ENCODE measurements at places on chromosomes 2 and 18. TPM values are rescaled to one million over a fixed set of nuclear protein-coding genes. Genes with fewer than 3 reads are reported as not detected.

- no peak for DNase-seq
Measured at GRCh38 chr18:22630980-22631379, 213.3 kb upstream of the CTAGE1 start.

DNA sequence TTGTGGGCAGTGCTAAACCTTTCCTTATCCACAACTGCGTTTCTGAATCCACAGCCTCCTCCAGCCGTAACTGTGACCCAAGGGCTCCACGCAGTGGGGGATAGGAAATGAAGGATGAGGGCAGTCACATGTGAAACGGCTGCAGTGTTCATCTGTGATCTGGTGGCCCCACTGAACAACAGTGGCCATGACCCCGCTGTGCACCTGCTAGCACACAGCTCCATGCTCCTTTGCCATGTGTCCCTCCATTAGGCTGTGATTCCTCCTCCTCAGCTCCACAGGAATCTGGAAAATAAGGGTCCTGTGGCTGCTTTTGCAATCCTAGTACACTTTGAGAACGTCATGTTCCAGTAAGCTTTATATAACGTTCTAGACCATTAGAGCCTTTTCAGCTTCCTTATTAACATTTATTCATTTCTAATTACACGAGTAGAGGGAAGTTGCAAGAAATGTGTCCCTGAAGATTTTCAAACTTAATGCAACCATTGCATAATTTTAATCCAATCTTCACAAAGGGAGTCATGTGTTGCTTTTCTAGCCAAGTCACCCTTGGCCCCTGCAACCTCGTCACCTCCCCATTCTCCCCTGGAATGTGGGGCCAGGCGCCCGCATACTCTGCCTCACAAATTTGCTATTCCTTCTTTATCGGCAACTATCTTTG, 7.1 kb upstream of the NAPG start:
- DNase-seq = no peak

DNA sequence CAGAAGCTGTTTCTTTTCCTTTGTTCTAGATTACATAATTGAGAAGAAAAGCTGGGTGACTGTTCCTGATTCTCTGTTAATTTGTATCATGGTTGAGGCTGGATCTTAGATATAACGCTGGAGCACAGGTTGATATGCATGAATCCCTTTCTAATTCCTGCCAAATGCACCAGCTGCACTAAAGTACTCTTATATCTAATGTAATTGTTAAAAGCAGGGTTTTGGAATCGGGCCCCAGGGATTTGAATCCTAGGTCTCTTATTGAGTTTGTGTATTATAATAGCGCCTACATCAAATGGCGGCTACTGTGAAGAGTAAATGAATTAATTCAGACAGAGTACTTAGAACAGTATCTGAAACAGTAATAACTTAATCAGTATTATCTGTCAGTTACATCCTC, 80.4 kb downstream of the MC4R start:
- DNase-seq = no peak

DNA sequence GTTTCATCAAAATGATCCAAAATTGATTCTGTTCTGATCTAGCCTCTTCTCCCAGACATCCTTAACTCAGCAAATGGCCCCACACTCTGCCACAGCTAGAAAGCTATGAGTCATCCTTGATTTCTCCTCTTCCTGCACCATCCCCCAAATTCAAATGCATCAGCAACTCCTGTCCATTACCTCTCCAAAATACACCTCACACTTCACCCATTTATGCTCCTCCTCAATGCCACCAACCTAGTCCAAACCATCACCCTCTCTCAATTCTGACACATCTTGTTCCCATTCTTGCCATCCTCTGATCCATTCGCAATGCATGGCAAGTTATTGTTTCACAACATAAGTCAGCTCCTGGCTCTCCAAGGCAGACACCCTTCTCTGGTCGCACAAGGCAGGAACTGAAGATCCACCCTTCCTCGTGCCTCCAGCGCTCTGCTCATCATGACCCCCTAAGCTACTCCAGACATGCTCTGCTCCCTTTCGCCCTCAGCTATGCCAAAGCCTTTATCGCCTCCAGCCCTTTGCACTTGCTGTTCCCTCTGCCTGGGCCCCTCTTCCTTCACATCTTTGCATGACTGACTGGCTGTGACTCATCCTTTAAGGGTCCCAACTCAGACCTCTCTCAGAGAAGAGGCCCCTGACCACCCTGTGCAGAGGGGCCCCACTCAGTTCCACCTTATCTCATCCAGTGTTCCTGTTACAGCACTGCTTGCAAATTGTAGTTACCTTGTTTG, 83.6 kb downstream of the MREG start:
- DNase-seq = no peak

DNA sequence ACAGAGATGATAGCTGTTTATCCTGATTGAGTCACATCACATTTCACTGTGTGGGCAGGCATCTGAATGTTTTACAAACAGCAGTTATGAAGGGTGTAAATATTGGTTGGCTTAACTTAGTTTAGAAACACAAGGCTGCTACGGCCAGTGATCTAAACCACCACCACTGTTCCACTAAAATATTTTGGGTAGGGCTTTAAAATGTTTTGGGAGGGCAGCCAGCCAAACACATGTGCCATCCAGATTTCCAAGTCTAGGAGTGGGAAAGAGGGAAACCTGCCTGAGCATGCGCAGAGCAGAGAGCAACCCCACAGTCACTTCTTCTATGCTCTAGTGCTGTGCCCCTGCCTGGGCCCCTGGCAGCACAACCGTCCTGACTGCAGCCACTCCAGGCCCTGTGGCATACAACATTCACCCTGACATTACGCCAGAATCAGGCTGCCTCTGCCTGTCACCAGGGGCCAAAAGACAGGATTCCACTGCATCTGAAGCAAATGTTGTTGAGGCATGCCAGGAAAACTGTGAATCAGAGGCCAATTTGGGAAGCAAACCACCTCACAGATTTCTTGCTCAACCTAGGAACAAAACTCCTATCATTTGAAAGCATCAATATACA, 74.8 kb upstream of the COL5A2 start:
- DNase-seq = peak; percentile 28

GRCh38 chr2:40428439-40428838, 23.5 kb downstream of the SLC8A1 start:
- DNase-seq = no peak

DNA sequence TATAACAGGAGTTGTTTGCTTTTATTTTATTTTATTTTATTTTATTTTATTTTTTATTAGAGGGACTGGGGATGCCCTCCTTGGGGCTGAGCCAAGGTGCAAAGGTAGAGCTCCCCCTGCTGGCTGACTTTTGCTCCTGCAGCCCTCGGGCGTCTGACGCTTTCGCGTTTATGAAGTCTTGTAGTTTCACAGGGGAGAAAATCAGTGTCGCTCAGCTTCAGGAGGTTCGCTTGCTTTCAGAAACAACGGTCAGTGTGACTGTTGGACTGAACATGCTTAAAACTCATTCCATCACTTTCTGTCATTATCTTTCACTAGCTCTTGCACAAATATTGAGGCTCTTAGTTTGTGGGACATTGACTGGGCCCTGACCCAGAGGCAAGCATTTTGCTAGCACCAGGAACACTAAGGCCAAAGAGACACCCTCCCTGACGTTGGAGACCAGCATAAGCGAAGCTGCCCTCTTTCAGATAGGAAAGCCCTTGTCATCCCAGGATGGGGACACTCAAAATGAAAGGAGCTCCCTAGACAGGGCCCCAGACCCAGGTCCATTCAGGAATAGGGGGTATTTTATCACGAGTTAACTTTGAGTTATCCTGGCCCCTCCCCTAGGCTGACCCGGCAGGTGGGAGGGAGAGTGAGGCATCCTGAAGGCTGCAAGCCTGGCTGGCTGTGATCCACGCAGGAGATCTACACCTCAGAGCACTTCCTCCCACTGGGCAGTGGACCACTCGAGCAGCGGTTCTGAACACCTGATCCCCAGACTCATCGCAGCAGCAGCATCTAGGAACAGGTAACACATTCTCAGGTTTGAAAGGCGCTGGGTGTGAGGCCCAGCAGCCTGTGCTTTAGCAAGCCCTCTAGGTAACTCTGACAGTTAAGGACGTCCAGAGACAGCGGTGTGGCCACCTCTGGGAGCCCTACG, 34.4 kb downstream of the LGALSL start:
- DNase-seq = peak; percentile 37

- no peak for DNase-seq
Measured at GRCh38 chr2:112048887-112049286, 6.2 kb upstream of the TMEM87B start.

GRCh38 chr2:187842978-187843847, 289.0 kb upstream of the TFPI start:
- DNase-seq = no peak

DNA sequence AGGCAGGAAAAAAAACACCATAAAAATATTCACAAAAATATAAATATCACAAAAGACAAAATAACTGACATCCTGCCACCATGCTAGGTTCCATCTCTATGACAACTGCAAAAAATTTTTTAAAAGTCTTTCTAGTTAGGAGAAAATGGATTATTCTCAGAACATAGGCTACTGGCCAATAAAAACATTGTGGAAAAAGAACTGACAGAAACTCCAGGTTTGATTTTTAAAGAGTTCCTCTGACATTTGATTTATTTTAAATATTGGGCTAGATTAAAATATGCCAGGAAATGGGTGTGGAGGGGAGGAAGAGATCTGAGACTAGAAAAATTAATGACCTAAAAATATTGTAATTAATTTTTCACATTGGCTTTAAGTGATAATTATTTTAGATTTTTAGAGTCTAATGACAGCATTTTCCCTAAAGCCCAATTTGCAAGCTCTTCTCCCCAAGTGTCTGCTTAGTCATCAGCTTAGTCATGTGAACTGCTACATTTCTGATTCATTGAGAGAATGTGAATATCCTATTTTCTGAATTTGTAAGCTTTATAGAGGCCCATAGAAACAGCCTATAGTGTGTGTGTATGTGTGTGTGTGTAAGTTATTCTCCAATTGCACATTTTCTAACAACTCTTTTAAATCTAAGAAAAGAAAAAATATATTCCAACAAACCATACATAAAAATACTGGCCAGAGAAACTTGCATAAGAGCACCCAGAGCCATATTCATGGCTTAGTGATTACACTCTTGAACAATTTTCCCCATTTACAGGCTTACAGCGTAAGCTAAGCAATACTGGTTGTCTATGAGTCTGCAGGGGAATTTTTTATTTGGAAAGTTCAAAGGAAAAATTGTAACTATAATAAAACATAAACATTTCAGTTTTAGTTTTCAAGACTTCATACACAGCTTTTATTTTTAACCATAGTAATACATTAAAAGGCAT, 48.4 kb downstream of the TMEFF2 start:
- no peak for DNase-seq

DNA sequence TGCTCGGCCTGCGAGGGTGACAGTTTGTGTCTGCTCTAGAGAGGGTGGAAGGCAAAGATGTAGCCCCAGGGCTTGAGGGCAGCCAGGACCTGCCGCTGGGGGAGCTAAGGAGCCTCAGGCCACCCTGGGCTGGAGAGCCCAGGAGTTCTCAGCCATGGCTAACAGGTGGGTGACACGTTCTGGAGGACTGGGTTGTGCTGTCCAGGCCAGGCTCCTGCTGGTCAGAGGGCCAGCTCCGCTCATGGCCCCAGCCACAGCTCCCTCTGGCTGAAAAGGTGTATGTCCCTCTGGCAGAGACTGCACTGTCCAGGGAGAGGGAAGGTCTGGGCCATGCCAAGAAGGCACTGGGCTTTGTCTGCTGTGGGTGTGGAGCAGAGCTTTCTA, 19.2 kb downstream of the TMEM185B start:
- DNase-seq = no peak

DNA sequence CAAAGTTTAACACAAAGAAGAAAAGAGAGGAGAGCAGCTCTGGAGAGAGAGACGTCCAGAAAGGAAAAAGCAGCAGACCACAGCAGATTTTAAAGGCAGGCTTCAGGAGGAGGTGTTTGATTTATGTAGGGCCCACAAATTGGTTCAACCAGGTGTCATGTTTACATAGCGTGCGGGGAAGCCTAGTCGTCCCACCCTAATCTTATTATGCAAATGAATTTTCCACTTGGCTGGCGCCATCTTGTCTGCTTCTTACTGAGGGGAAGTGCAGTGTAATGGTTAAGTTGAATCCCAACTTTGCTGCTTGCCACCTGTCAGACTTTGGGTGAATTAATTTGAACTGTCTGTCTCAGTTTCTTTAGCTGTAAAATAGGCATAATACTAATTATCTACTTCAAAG, 282.4 kb upstream of the CYRIA start:
- no peak for DNase-seq

DNA sequence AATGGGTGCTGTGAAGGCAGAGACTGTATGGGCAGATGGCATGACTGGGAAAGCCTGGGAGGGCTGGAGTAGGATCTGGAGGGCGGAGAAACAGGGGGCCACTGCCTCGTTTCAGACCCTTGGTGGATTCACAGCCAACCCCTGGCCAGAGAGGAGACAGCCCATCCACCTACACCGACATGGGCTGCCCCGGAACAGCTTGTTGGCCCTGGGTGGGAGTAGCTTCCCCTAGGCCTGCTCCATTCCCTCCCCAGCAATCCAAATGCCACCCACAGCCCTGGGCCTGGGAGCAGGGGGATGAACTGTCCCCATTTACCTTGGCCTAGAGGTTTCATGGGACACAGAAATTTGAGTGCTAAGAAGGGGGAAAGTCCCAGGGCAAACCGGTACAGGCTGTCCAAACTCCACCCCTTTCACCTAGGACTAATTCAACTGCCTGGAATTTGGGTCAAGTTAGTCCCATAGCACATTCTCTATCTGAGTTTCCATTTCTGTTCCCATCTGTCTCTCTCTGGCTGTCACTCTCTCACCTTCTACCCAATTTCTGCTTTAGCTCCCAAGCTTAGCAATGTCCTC, 37.0 kb downstream of the LBH start:
- DNase-seq = no peak

DNA sequence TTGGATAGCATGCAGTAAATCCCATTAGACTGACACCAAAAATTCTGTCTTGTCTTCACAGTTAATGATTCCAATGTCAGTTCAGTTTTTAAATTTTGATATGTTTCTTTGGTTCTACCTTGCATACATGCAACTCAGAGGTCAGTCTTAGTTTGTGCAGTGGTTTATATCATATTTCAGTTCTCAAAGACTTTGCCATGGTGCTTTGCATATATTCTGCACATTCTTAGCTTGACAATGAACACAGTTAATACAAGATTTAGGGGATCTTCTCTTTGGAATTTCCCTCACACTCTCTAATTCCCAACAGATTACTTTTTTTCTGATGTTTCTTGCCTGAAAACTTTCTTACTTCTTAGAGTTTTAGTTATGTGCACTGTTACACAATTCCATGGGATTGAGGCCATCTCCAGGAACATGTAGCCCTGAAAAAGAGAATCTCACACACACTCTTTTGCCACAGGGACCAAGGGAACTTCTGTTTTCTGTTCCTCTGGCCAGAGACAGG, 17.3 kb downstream of the NOL4 start:
- no peak for DNase-seq

GRCh38 chr2:100010606-100011005, 131.8 kb downstream of the AFF3 start:
- DNase-seq = no peak

GRCh38 chr2:173079973-173080860, 4.6 kb downstream of the MAP3K20 start:
- DNase-seq = no peak

The PRSS56 gene
- total RNA-seq = not detected

The ZSWIM2 gene
- not detected for total RNA-seq

The KIAA2012 gene
- not detected for total RNA-seq

The SERPINB11 gene
- total RNA-seq = not detected

The DNMT3A gene
- total RNA-seq = 20.0 TPM

The LCT gene
- total RNA-seq = not detected

The ZNF804A gene
- total RNA-seq = under 0.01 TPM

The CAPN14 gene
- 0.44 TPM for total RNA-seq

The FARP2 gene
- total RNA-seq = 43.3 TPM

The OTOS gene
- total RNA-seq = not detected

The PCARE gene
- not detected for total RNA-seq

The WDR7 gene
- 28.3 TPM for total RNA-seq

The IL1R1 gene
- 127 TPM for total RNA-seq

The LRRTM1 gene
- total RNA-seq = 0.15 TPM

The GLI2 gene
- 1.0 TPM for total RNA-seq

The DNAJC5G gene
- total RNA-seq = not detected

All from breast epithelium (tissue), 4 donors.